ENCODE measurements at places on chromosomes 1 and 21.
A peak's percentile ranks its signal among the peaks of the same experiment; 100 is the strongest.

DNA sequence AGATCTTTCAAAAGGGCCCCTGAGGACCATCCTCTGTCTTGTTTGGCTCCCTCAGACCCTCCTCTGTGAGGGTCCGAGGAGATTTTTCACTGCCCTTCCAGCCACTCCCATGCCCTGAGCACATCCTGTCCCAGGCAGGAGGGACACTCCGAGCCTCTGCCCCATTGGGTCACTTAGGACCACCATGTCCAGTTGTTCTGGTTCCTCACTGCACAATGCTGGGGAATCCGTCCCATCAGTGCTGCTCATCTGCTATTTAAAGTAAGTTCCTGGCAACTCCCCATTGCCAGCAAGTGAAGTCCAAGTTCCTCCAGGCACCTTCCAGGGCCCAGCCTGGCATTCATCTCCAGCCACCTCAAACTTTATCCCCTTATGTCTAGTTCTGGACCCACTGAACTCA, 117.5 kb upstream of the GRIK3 start:
- no peak for DNase-seq

DNA sequence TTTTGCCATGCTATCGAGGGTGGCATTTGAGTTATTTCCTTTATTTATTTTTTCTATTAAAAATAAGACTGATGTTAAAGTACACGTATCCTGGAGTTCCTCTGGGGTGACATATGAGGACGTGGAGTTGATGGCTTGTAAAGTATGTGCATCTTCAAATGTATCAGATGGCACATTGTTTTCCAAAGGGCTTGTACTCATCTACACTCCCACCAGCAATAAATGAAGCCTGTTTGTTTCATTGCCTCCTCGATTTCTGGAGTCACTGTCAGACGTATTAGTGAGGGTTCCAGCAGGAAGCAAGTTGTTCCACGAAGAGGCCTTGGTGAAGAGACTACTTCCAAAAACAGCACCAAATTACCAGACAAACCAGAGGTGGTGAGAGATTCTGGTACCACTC, 423.9 kb downstream of the NPHP4 start:
- DNase-seq = no peak

- DNase-seq = no peak
Observed at GRCh38 chr21:24899138-24899537, 708.1 kb downstream of the MRPL39 start.

GRCh38 chr1:226631229-226632000, 82.9 kb downstream of the STUM start:
- DNase-seq = no peak

GRCh38 chr1:209835782-209836298, 8.1 kb downstream of the UTP25 start:
- DNase-seq = no peak

DNA sequence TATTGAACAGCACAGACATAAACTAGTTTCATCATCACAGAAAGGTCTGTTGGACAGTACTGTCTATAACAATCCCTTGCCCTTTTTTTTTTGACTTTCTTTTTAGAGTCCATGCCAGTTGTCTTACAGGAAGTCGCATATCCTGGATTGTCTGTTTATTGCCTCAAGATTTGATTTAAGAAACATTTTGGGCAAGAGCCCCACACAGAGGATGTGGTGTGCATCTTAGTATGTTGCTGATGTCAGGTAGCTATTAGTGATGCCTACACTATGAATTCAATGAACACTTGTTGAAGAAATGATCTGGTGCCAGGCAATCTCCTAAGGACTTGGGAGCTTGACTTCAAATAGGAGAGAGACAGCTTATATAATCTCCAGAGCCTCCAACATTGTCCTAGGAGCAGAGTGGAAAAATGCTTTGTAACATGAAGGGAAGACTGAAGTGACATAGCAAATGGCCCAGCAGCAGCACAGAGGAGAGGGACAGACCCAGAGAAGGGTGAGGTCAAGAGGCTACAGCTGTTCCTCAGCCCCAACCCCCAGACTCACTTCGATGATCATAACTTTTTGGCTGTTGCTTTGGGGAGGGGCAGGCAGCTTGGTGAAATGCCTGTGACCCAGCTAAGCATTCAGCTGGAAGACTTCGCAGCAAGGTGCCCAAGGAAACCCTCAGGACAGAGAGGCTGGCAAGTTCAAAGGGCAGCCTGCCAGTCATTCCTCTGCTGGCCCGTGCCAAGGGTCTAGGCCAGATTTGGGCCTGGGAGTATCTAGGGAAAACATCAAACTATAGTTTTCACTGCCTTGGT, 7.5 kb upstream of the RAB29 start:
- DNase-seq = no peak

DNA sequence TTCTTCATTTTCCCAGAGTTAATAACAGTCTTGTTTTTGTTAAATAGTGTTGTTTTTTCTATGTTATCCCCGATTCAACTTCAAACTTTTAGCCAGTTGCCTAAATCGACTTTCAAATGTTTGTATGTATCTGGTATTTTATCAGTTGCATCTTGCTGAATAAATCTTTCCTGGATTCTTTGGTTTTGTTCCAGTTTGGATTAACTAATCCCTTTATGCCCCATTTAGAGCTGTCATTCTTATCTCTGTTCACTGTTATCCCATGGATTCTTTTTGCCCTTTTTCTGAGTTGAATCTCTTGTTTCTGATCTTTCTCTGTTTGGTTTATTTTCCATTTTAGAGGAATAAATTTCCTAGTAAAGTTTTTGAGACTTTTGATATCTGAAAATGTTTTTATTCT, 31.1 kb upstream of the PTCH2 start:
- no peak for DNase-seq

GRCh38 chr1:184748740-184749139, 5.9 kb downstream of the EDEM3 start:
- no peak for DNase-seq

- no peak for DNase-seq
Observed at GRCh38 chr1:85202092-85202863, 1.5 kb upstream of the SYDE2 start.

- DNase-seq = no peak
Observed at GRCh38 chr21:18460979-18461378, 57.4 kb upstream of the TMPRSS15 start.

- no peak for DNase-seq
Observed at GRCh38 chr1:158289811-158290210, at the start of gene CD1C. Gene CD1C, plus strand, starts transcription at chr1:158289923. Its CDS starts 142 bp downstream, at chr1:158290065.

- peak; percentile 45 for DNase-seq
Observed at GRCh38 chr1:160078512-160079195, 2.7 kb upstream of the KCNJ9 start.

DNA sequence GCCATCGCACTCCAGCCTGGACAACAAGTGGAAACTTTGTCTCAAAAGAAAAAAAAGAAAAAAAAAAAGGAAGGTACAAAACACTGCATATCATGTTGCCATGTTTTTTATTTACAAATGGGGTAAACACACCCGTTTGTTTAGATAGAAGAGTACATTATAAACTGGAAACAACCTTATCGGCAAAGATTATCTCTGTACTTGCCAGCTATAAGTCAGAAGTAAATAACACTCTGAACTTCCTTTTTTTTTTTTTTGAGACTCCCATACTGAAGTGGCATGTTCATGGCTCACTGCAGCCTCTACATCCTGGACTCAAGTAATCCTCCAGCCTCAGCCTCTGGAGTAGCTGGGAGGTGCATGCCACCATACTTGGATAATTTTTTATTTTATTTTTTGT, 21.9 kb downstream of the USP48 start:
- DNase-seq = no peak

DNA sequence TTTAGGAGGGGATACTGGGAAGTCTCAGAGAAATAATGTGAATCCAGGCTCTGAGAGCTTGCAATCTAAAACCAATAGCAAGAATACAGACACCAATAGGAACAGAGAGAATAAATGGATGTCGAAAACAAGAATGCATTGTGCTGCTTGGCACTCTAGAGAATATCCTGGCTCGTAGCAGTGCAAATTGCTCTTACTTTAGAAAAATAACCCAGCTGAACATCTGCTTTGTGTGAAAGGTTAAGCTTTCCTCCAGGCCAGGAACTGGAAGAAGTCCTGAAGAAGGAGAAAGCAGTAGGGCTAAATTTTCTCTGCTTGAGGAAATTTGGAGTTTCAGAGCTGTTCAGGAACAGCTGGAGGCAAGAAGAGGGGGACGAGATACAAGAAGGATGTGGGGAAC, 382.3 kb downstream of the HHIPL2 start:
- no peak for DNase-seq

DNA sequence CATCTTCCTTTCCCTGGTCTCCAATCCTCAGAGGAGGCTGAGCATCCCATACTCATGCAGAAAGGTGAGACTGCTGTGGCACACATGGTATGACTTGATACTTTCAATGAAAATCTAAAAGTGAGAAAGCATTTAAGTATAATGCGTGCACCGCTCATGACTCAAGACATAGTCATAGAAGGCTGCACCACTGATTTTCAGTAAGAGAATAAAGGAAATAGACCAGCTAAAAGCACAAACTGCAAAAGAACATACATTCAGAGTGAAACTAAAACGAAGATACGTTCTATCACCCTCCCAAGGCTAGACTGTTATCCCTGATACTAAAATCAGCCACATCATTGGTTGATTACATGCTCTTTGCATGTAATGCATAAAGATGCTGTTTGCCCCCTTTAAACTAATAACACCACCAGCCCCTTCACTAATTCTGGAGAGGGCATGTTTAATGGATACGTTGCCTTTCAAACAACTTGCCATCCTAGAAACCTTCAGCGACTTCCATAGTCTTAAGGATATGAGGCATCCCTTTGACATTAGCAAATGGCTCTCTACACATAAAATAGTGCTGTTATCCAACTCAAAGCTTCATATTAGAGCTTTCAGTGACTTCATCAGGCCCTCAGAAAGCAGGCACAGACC, 2.1 kb downstream of the PLD5 start:
- peak; percentile 3 for DNase-seq

DNA sequence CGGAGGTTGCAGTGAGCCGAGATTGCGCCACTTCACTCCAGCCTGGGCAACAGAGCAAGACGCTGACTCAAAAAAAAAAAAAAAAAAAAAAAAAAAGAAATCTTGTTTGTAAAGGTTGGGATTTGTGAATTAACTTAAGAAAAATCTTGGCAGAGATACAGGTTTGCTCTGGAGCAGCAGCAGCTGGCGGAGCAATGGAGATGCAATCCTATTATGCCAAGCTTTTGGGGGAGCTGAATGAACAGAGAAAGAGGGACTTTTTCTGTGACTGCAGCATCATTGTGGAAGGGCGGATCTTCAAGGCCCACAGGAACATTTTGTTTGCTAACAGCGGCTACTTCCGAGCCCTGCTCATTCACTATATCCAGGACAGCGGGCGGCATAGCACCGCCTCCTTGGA, 5.6 kb downstream of the ZBTB8B start:
- no peak for DNase-seq

DNA sequence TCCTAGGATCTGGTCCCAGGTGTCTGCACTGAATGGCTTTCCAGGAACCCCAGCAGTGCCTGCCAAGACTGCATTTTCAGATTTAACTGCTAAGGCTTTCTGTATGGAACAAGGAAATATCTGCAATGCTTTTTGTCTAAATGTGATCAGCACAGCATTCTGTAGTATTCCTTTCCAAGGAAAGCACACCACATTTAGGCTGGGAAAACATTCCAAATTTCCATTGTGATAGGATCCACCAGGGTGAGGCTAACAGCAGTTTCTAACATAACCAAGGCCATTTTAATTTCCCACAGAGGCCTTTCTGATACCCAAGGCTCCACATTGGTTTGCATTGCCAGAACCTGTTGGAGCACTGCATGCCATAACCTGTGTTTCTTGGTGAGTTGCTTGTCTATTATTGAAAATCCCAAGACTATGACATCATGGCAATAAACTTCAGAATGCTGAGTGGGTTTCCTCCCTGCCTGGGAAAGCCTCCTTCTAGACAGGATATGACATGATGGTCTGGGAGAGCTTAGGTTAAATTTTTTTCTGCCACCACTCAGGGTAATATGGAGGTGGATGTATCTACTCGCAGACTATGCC, 23.3 kb upstream of the PTGFRN start:
- DNase-seq = peak; percentile 76

DNA sequence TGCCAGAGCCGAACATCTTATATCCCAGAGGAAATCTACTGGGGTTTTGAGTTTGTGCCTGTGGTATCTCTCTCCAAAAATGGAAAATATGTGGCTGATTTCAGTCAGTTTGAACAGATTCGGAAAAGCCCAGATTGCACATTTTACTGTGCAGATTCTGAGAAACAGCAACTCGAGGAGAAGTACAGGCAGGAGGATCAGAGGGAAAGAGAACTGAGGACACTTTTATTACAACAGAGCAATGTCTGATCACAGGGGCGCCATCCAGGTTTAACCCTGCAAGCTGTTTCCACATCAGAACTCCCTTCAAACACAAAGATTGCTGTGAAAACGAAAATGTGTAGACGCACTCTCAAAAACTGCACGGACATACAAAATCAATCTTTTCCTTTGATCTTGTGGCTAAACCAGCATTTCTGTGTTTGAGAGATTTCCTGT, 43.4 kb downstream of the KCNJ15 start:
- DNase-seq = no peak

GRCh38 chr1:85857991-85858390, 149.8 kb upstream of the ZNHIT6 start:
- DNase-seq = no peak

GRCh38 chr1:244365809-244366208, 85.9 kb downstream of the ADSS2 start:
- no peak for DNase-seq

DNA sequence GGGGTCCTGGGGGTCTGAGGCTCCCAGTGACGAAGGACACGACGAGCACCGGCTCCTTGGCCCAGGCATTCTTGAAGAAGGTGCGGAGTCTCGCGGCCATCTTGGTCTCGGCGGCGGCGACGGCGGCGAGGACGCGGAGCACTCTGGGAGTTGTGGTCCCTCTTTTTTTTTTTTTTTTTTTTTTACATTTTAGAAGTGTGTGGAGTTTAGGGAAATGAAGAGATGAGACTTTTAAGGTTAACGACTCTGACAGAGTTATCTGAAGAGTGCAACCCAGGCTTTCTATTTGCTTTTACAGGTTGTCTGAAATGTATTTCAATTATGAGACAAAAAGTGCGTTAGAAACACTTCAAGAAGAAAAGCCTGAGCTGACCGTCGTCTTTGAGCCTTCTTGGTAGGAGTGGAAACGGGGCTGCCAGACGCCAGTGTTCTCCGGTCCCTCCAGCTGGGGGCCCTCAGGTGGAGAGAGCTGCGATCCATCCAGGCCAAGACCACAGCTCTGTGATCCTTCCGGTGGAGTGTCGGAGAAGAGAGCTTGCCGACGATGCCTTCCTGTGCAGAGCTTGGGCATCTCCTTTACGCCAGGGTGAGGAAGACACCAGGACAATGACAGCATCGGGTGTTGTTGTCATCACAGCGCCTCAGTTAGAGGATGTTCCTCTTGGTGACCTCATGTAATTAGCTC, 9.7 kb downstream of the OR2B11 start:
- DNase-seq = peak; percentile 86

GRCh38 chr1:24294228-24294672, 24.9 kb upstream of the GRHL3 start:
- peak; percentile 71 for DNase-seq

GRCh38 chr1:8151647-8152046, 125.5 kb upstream of the ERRFI1 start:
- DNase-seq = no peak

All from astrocyte of the hippocampus (primary cell).